Fibroblast of the aortic adventitia (primary cell): ENCODE measurements at places on chromosomes 5 and 9.

- peak; percentile 98 for DNase-seq
Measured at GRCh38 chr9:105064248-105065097, 136.5 kb upstream of the ABCA1 start.

DNA sequence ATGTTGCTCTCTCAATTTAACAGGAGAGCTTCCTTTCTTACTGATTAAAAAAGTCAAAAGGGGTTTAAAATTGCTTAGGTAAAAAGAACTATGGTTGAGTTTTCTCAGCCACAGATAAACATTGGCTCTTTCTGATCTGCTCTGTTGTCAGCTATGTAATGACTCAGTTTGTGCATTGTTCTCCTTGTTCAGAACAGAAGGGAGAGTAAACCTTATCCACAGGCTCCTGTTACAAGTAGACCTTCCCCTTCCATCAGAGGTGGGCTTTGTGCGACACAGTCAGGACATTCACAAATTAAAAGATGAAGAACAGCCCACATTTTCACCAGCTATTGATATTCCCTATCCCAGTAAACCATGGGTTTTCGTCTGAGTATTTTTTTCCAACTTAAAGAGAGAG lies 236.3 kb upstream of the SEMA6A start:
- no peak for DNase-seq

GRCh38 chr9:76353280-76353679 lies 40.9 kb downstream of the RFK start:
- DNase-seq: no peak

DNA sequence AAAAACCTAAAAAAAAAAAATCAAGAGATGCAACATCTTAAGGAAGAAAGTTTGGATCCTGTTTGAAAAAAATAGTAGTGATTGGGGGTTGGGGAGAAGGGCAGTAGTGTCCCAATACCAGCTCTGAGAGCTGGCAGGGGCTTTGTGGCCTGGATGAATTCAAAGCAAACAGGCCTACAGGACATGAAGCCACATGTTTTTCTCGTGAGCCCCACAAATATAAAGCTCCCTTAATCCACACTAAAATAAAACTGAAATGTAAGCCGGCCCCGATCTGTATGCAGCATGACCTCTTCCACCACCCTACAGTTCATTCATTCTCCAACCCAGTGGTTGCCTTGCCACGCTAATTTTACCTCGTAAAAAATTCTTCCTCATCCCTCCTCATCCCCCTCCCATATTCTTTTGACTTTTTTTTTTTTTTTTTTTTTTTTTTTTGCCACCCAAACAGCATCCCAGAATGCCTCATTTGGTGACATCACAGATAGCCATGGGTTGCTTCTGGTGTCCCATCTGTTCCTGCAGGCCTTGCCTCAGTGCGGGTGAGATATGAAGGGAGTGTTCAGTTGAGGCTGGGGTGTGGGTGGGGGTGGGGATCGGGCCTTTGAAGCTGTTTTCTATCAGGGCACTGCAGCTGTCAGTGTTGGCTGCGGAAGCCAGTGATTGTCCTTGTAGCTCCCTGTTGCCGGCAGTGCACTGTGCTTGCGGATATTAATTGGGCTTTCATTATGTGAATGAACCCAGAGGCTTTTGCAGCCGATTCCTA lies 81.6 kb upstream of the NFIB start:
- no peak for DNase-seq

- DNase-seq: no peak
Measured at GRCh38 chr9:116913536-116913935, 226.4 kb downstream of the TRIM32 start.

DNA sequence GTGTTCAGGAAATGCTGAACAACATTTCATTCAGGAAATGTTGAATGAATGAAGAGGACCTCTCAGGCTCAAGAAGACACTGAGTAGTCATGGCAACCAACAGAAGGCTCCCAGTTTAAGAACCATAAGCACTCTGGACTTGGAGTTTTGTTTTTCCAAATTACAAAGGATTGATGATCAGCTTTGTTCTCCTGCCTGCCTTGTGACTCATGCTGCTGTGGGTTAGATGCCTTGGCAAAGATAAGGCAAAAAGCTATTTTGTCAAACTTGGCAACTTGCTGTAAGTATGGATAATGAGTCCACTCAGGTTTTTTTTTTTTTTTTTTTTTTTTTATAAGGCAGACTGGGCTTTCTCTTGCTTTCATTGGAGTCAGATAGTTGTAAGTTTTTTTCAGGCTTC lies 365.0 kb downstream of the TMEM232 start:
- DNase-seq: peak; percentile 20

GRCh38 chr5:571791-572190 lies 40.3 kb upstream of the CEP72 start:
- no peak for DNase-seq

DNA sequence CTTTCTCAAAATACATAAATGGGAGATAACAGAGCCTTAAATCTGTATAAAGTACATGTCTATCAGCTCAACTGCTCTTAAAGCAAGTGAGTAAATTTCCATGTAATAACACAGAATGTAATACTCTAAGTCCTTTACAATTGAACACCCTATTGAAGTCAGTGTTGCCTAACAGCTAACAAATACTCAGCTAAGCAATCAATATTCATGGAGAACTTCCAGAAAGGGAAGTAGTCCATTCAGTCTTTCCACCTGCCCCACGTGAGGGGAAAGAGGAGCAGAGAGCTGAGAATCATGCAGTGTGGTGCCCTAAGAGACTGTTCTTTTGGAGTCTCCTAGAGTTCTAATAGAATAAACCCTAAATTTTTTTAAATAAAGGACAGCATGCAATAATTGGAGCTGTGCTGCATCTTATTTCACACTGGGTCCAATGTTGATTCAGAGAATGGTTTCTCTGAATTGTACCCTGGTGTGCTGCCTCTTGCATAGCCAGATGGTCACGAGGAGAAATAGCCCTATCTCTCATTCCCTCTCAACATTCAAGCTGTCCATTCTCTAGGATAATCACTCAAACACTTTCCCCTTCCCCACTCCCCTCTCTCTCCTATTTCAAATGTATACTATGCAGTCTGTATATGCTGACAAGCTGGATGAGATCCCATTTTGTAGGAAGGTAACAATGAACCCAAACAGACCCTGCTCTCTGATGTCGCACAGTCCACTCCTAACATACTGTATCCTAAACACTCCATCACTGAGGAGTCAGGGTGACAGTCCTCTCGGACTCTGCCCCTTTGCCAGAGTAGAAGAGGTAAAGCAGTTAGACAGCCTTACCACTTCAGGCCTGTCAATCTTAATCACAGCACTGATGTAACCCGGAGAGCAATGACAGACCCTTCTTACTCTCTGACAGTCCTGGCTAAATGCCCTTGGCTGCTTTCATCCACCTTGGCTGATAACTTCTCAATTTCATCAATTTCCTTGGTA lies 134.8 kb downstream of the EPB41L4A start:
- no peak for DNase-seq

DNA sequence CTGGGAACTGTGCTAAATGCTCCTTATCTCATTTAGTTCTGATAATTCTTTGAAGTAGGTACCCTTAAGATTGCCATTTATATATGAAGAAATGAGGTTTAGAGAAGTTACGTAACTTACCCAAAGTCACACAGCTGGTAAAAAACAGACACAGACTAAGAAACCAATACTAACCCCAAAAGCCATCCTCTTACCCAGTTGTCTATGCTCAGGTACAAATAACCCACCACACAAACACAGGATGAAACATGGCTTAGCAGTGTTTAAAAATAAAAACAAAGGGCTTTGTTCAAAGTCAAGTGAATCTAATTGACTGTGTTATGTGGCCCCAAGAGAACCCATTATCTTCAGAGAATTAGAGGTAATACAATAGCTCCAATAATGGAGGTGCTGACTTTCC lies 37.0 kb upstream of the IL7R start:
- DNase-seq: no peak

GRCh38 chr5:138336952-138337684 lies 948 bp upstream of the FAM53C start:
- no peak for DNase-seq

GRCh38 chr9:129703667-129704355 lies 38.4 kb downstream of the PRRX2 start:
- DNase-seq: peak; percentile 87
